ENCODE measurements at places on chromosomes 5 and 9.

DNA sequence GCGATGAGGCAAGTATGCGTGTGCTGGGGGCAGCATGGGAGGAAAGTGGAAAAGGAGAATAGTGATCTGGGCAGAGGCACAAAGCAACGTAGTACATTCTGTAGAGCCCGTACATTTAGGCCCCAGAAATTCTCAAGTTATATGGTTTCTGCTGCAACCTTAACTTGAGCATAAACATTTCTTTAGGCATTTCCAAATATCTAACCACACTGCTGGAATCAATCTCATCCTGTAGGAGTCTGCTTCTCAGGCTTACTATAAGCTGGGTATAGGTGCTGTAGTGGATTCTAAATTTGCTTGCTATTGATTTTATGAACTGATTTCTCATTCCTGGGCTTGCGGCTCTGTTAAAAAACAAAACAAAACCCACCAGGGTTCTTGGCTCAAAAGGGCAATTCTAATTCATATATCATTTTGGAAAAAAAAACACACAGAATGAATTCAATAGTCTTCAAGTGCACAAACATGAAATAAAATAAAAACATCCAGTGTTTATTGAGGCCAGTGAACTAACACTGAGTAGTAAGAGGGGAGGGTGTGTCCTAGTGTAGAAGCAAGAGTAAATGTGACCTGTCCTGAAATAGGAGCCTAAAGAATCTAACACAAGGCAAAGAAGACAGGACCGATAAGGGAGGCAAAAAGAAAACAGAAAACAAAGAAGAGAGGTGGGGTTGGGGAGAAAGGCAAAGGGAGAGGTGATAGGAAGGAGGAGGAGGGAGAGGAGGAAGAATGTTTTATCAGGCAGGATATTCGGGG lies 145.5 kb upstream of the LHFPL2 start:
- H3K27me3 ChIP-seq = no peaks in the 10 kb centered on the region
- DNase-seq = no peak
- H3K36me3 ChIP-seq = no peaks in the 10 kb centered on the region
- H3K4me3 ChIP-seq = no peak overlapping the region

- H3K27me3 ChIP-seq = no peaks in the 10 kb centered on the region
- no peaks in the 10 kb centered on the region for H3K4me1 ChIP-seq
- H3K36me3 ChIP-seq = no peaks in the 10 kb centered on the region
- H3K4me3 ChIP-seq = no peak overlapping the region
- H3K27ac ChIP-seq = no peak overlapping the region
- DNase-seq = no peak
Observed at GRCh38 chr5:158634714-158635113, 465.0 kb downstream of the EBF1 start.

- H3K27me3 ChIP-seq = no peaks in the 10 kb centered on the region
- no peak overlapping the region for H3K27ac ChIP-seq
- no peaks in the 10 kb centered on the region for H3K36me3 ChIP-seq
- no peak overlapping the region for H3K4me3 ChIP-seq
- no peaks in the 10 kb centered on the region for H3K4me1 ChIP-seq
Observed at GRCh38 chr5:71727978-71728377, 8.9 kb downstream of the CARTPT start.

DNA sequence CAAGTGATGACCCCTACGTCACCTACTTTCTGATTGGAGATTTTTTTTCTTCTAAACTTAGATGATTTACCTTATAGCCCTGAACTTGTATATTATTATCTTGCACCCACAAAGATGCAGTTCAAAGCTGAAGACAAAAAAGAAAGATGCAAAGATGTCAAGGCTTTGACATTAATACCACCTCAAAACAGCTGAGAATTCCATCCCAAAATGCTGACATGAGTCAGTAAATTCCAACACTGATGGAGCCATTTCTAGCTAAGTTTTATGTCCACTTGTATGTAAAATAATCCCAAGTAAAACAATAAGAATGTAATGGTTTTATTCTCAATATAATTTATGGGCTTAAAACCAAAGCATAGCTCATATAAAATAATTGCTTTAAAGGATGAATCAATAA lies 91.5 kb upstream of the CDH9 start:
- no peak overlapping the region for H3K4me3 ChIP-seq
- H3K36me3 ChIP-seq = no peaks in the 10 kb centered on the region
- no peak for DNase-seq
- H3K27me3 ChIP-seq = no peaks in the 10 kb centered on the region
- H3K4me1 ChIP-seq = no peaks in the 10 kb centered on the region

DNA sequence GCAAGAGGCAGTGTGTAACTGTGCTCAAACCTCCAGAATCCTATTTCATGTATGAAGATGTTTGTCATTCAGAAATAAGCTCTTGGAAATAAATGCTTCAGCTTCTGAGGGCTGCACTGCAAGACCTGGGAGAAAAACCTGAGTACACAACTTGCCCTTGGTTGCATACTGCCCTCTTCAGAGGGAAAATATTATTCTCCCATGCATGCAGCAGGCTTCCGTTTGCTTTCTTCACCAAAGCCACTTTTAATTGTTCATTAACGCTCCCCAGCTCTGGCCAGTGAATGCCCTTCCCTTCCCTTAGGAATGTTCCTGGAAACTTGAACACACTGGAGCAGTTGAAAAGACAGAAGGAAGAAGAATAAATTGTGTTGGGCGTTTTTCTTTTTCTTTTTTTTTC lies 2.5 kb upstream of the WHRN start:
- no peak overlapping the region for H3K4me3 ChIP-seq
- H3K36me3 ChIP-seq = no peaks in the 10 kb centered on the region
- H3K4me1 ChIP-seq = peaks cover 7% of the 10 kb centered on the region
- H3K27me3 ChIP-seq = peaks cover 14% of the 10 kb centered on the region

DNA sequence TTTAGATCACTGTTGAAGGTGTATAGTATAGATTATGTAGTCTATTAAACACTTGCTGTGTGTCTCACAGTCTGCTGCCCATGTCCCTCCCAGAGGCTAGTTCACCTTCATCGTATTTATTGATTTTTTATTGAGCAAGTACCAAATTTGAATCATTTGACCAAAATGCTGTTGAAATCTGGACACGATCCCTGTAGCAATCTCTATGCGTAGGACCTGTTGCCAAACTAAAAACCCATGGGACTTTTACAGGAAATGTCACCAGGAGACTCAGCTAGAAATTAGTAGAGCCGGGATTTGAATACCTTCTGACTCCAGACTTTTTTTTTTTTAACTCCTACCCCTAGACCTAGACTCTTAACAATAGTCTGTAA lies 17.5 kb downstream of the SLC31A1 start:
- H3K4me1 ChIP-seq = no peaks in the 10 kb centered on the region
- no peak overlapping the region for H3K4me3 ChIP-seq
- no peak overlapping the region for H3K27ac ChIP-seq
- H3K27me3 ChIP-seq = no peaks in the 10 kb centered on the region
- H3K36me3 ChIP-seq = no peaks in the 10 kb centered on the region
- DNase-seq = no peak

DNA sequence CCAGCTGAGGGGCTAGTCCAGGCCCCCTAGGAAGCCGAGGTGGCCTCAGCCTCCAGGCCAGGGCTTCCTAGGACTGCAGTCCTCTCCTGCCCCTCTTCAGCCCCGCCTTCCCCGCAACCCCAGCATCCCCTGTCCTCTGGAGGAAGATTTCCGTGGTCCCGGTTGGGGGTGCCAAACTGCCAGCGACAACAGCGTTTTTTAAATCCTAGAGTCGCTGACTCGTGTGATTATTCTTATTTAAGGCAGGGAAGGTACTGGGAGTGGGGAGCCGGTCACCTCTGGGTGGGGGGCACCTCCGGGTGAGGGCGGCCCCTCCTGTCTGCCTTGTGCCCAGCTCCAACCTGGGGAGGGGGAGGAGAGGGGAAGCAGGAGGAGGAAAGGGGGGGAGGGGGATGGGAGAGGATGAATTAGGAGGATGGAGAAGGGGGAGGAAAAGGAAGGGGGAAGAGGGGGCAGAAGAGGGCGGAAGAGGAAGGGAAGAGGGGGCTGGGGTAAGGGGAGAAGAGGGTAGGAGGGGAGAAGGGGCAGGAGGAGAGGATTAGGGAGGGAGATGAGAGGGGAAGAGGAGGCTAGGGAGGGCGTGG lies 173.1 kb upstream of the IER5L start:
- H3K4me3 ChIP-seq = no peak overlapping the region
- H3K36me3 ChIP-seq = no peaks in the 10 kb centered on the region
- H3K4me1 ChIP-seq = peaks cover 12% of the 10 kb centered on the region

- no peak for DNase-seq
- H3K27ac ChIP-seq = no peak overlapping the region
- no peaks in the 10 kb centered on the region for H3K36me3 ChIP-seq
- H3K4me1 ChIP-seq = no peaks in the 10 kb centered on the region
- no peak overlapping the region for H3K4me3 ChIP-seq
- no peaks in the 10 kb centered on the region for H3K27me3 ChIP-seq
Observed at GRCh38 chr9:134616341-134616740, 25.3 kb upstream of the COL5A1 start.

- no peaks in the 10 kb centered on the region for H3K27me3 ChIP-seq
- no peaks in the 10 kb centered on the region for H3K36me3 ChIP-seq
- H3K4me3 ChIP-seq = no peak overlapping the region
- DNase-seq = no peak
Observed at GRCh38 chr9:130358928-130359327, 85.8 kb upstream of the ASS1 start.

DNA sequence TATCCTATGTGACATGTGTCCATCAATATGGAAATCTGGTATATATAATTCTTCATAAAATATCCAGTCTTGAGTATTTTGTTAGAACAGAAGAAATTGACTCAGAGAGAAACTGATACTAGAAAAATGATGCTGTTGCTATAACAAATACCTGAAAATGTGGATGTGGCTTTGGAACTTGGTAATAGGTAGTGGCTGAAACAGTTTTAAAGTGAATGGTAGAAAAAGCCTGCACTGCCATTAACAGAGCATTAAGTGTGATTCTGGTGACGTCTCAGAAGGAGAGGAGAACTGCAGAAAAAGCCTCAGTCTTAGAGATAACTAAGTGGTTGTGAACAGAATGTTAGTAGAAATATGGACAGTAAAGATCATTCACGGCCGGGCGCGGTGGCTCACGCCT lies 634.9 kb upstream of the ZNF608 start:
- no peak overlapping the region for H3K27ac ChIP-seq
- no peaks in the 10 kb centered on the region for H3K27me3 ChIP-seq
- H3K4me3 ChIP-seq = no peak overlapping the region
- no peak for DNase-seq
- no peaks in the 10 kb centered on the region for H3K36me3 ChIP-seq
- H3K4me1 ChIP-seq = no peaks in the 10 kb centered on the region

DNA sequence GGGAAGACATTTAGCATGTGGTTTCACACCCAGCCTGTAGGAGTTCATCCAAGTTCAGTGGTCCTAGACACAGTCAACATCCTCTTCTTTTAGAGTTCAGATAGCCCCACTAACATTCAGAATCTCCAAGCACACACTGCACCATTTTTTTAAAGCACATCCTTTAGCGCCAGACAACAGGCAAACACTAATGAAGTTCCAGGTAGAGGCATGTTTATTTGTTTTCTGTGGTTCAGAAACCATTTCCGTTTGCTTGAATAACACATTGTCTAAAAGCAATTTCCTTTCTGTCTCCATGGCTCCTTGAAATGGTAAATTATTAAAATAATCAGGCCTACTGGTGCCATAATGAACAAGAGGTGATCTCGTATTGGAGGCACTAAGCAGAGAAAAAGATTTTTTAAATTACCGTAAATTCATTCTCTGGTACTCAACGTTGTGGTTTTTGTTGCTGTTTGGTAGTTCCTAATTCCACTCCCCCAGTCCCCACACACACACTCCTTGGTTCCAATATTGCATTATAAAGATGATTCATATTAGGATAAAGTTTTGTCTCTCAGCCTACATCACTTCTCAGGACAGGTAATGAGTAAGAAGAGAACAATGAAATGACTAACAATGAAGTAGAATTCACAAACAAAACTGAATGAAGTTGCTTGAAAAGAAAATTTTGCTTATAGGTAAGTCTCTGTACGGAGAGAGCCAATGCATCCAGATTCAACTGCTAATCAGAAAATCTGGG lies 153.1 kb downstream of the PCSK1 start:
- H3K4me1 ChIP-seq = no peaks in the 10 kb centered on the region
- DNase-seq = no peak
- no peaks in the 10 kb centered on the region for H3K36me3 ChIP-seq
- no peak overlapping the region for H3K27ac ChIP-seq
- no peaks in the 10 kb centered on the region for H3K27me3 ChIP-seq

GRCh38 chr5:151144275-151144674 lies 13.3 kb downstream of the ANXA6 start:
- H3K4me1 ChIP-seq = peaks cover 6% of the 10 kb centered on the region
- H3K4me3 ChIP-seq = no peak overlapping the region
- H3K36me3 ChIP-seq = no peaks in the 10 kb centered on the region
- no peaks in the 10 kb centered on the region for H3K27me3 ChIP-seq
- H3K27ac ChIP-seq = no peak overlapping the region

- H3K4me1 ChIP-seq = no peaks in the 10 kb centered on the region
- no peak overlapping the region for H3K27ac ChIP-seq
- H3K27me3 ChIP-seq = no peaks in the 10 kb centered on the region
- H3K36me3 ChIP-seq = no peaks in the 10 kb centered on the region
- no peak overlapping the region for H3K4me3 ChIP-seq
Observed at GRCh38 chr5:61348447-61348846, 16.4 kb downstream of the ZSWIM6 start.

DNA sequence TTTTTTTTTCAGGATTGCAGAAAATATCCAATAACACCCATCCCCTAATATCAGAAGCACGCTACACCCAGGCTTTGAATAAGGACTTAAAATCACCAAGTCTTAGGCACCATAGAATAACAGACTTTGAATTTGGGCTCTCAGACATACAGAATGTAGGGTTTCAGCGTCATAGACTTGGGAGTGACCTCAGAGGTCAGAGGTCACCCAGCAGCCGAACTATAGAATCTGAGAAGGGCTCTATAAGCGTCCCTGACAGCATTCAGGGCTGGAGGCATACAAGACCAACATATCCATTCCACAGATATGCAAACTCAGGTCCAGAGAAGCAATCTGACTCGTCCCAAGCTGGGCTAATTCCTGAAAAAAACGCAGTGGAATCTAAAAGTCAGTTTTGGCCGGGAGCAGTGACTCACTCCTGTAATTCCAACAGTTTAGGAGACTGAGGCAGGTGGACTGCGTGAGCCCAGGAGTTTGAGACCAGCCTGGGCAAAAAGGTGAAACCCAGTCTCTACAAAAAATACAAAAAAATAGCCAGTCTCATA lies 34.7 kb downstream of the SLC6A7 start:
- no peak for DNase-seq
- H3K27ac ChIP-seq = no peak overlapping the region
- H3K27me3 ChIP-seq = no peaks in the 10 kb centered on the region
- H3K4me3 ChIP-seq = no peak overlapping the region
- no peaks in the 10 kb centered on the region for H3K4me1 ChIP-seq

- no peak for DNase-seq
- no peak overlapping the region for H3K4me3 ChIP-seq
- no peaks in the 10 kb centered on the region for H3K27me3 ChIP-seq
- H3K4me1 ChIP-seq = peaks cover 15% of the 10 kb centered on the region
- H3K27ac ChIP-seq = no peak overlapping the region
Observed at GRCh38 chr9:126531591-126531990, 82.1 kb upstream of the LMX1B start.

All from H1 (cell line).